ENCODE measurements at places on chromosomes 3 and 15. TPM values are rescaled to one million over a fixed set of nuclear protein-coding genes. Genes with fewer than 3 reads are reported as not detected.

GRCh38 chr3:119976214-119976613, 118.0 kb downstream of the GSK3B start:
- DNase-seq: no peak

DNA sequence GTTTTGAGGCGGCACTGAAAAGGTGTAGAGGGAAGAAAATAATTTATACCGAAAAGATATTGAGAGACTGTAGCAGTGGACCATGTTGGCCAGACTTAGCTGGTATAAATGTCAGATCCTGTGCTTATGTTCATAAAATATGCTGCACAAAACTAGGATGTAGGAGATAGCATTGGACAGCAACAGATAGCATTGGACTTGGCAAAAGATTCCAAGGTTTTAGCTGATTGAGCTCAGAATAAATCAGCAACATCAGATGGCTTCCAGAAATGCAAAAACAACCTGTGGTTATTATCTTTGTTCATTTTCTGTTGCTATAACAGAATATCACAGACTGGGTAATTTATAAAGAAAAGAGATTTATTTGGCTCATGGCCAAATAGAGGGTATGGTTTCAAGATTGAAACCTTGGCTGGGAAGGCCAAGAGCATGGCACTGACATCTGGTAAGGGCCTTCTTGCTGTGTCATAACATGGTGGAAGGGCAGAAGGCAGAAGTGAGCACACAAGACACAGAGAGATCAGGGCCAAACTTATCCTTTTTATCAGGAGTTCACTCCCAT, 34.7 kb downstream of the SLC28A1 start:
- no peak for DNase-seq

GRCh38 chr15:35833581-35833980, 287.6 kb upstream of the DPH6 start:
- DNase-seq: no peak

- DNase-seq: no peak
These were observed 245.2 kb downstream of the CD47 start for GRCh38 chr3:107845380-107846278.

DNA sequence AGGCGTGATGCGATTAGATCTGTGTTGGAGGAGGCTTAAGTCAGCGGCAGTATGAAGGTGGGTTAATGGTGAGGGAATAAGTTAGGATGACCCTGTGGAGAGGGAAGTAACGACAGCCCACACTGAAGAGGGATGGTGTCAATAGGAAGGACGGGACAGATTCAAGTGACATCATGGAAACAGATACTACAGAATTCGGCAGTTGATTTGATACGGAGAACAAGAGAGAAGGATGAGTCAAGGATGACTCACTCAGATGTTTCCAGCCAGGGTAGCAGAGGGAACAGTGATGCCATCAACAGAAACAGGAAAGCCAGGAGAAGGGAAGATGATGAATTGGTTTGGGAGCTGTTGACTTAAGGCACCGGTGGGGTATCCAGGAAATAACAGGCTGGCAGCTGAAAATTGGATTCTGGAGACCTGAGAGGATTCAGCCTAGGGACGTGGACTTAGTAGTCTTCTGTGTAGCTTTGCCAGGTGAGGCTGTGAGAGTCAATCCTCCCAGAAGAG, 38.0 kb downstream of the SHC4 start:
- no peak for DNase-seq

- DNase-seq: no peak
These were observed 147.1 kb downstream of the PGPEP1L start for GRCh38 chr15:98860281-98861041.

NTRK3 gene
- polyA plus RNA-seq: 7.1 TPM

MUSTN1 gene
- 1.5 TPM for polyA plus RNA-seq

SLC15A2 gene
- 26.0 TPM for polyA plus RNA-seq
